ENCODE measurements at places on chromosomes 11 and 22.

GRCh38 chr22:38456272-38456835 lies 1.4 kb upstream of the KCNJ4 start:
- no peak for DNase-seq

- DNase-seq: peak; percentile 82
Measured at GRCh38 chr11:18802381-18803257, 11.0 kb upstream of the PTPN5 start.

DNA sequence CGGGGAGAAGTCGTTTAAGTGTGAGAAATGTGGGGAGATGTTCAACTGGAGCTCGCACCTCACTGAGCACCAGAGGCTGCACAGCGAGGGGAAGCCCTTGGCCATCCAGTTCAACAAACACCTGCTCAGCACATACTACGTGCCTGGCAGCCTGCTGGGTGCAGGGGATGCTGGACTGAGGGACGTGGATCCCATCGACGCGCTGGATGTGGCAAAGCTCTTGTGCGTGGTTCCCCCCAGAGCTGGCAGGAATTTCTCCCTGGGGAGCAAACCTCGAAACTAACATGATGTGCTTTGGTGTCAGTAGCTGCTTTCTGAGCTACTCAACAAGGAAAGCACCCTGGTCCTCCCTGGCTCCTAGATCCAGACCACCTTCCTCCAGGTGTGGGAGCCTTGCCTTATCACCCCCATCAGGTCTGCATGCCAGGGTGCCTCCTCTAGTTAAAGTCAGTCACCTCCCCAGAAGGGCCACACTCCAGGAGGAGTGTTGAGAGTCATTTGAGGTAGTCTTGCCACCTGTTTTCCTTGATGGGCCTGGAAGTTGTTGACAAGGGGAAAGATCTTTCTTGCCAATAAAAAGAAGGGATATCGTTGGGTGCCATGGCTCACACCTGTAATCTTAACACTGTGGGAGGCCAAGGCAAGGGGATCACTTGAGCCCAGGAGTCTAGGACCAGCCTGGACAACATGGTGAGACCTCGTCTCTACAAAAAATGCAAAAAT lies 12.9 kb downstream of the ZNF74 start:
- DNase-seq: no peak

GRCh38 chr11:70849031-70849430 lies 403.3 kb downstream of the SHANK2 start:
- no peak for DNase-seq

DNA sequence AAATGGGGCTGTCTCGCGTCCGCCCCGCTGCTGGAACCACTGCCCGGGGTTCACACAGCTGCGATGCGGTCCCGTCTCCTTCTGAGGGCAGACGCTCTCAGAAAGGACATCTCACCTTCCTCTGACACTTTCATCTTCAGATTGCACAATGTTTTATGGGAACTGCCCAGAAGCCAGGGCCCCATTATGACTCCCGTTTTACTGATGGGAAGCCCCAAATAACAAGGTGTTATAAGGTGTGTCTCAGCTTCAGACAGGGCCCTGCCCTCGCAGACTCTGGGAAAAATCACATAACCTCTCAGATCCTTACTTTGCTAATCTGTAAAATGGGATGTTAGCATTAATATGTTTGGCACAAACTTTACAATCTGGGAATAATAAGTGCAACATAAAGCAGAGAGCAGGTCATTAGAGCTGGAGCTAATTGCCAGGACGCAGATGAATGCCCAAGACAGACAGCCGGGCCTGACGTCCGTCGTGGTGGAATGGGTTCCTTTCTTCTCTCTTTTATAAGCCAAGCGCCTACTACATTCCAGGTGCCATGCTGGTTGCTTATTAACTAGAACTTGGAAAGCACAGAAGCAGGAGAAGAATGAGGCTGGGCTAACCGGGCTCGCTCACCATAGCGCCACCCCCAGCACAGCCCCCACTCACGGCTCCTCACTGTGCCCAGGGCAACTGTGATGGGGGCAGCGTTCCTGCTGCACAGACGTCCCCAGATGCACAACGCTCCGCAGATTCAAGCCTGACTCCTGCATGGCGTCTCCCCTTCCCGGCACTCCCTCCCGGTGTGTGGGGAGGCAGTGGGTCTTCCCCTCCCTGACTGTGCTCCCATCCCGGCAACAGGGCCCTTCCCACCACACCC lies 43.8 kb downstream of the TRMU start:
- no peak for DNase-seq

DNA sequence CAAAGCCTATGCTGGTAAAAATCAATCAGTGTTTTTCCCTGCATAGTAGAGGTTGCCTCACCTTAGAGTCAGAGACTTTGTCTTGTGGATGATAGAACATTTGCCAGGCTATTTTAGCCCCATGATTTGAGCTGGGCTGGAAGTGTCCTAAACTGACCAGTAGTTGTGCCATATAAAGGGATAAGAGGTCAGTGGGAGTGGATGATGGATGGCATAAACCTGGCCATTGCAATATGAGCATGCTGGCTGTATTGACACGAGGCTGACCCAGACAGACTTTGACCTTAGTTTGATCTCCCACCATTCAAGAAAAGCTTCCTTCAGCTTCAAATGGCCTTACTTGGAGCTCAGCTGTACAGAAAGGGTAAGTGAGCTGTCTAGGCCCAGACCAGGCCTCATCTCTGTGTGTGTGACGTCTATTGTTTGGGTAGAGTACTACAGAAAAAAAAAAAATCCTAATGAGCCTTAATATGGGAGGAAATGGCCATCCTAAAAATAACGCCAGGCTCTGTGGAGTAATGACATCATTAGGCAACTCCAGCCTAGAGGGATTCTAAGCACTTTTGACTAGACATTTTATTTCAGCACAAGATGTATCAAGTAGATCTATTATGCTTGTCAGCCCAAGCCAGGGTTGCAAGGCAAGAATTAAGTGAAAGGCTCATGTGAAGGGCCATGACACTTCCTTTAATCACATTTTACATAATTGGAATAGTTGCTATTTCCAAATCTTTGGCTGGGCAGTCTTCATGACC lies 51.3 kb upstream of the CADM1 start:
- DNase-seq: no peak

DNA sequence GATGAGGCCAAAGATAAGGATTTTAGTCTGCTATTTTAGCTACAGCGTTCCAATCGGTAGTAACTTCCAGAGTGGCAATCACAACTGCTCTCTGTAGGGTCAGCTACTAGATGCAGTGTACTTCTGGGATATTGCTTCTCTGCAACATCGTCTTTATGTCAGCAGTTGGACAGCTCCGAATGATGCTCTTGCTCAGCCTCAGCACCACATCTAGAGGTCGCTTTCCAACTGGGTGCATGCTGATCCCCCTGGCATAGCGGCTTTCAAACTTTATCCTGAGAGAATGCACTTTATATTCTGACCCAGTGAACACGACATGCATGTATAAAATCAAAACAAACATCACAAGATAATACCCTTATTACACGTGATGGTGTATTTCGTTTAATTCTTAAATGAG lies 219.6 kb downstream of the C11orf87 start:
- DNase-seq: no peak

GRCh38 chr11:34203377-34203871 lies 98.0 kb downstream of the NAT10 start:
- DNase-seq: no peak

DNA sequence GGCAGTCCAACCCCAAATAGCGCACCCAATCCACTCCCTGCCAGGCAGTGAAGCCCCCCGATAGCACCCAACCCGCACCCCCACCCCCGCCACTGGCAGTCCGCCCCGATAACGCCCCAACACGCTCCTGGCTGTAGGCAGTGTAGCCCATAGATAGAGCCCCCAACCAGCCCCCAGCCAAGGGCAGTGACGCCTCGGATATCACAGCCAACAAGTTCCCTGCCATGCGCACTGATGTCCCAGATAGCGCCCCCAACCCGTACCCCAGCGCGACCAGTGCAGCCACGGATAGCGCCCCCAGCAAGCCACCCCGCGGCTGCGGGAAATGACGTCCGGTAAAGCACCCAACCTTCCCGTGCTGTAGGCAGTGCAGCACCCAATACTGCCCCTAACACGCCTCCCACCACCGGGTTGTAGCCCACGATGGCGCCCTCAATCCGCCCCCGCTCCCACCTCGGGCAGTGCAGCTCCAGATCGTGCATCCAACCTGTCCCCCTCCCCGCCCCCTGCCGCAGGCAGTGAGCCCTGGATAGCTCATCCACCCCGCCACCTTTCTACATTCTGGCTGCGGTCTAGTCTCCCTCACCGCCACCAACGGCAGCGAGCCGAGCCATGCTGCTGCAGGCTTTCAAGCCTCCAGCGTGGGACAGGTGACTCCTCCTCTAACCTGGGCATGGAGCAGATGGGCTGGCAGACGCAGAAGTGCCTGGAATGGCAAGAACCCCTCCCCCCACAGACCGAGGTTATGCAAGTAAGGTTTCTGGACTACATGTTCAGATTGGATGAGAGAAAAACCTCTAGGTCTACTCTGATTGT lies 625 bp downstream of the RFPL2 start:
- no peak for DNase-seq

DNA sequence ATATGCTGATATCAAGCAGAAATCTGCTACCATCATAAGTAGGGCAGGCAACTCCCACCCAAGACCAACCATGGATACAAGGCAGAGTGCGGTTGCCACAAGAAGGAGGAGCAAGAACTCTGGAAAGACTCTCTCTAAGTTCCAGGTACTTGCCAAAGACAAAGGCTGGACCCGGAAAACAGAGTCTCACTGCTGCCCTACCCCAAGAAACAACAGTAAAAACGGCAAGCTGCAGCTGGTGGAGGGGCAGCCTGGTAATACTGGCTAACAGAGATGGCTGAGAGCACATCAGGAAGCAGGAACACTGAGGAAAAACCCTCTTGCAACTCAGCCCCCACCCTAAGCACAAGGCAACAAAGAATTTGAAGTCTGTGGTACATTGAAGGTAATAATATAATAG lies 27.7 kb upstream of the NXPE2 start:
- DNase-seq: no peak

DNA sequence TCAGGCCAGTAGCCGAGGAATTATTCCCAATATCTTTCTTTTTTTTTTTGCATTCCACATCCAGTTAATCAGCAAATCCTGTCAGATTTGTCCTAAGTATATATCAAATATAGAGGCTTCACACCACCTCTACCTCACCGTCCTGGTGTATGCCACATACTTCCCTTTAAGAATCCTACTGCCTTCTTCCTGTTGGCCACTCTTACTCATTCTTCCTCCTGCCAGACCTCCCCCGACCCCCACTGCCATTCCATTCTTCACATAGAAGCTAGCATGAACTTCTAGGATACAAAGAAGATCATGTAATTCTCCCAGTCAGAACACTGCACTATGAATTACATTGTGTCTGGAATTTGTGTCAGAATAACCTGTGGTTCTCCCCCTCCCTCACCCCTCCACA lies 89.5 kb downstream of the TRIM44 start:
- no peak for DNase-seq

GRCh38 chr11:76269247-76269646 lies 62.9 kb upstream of the WNT11 start:
- DNase-seq: no peak

DNA sequence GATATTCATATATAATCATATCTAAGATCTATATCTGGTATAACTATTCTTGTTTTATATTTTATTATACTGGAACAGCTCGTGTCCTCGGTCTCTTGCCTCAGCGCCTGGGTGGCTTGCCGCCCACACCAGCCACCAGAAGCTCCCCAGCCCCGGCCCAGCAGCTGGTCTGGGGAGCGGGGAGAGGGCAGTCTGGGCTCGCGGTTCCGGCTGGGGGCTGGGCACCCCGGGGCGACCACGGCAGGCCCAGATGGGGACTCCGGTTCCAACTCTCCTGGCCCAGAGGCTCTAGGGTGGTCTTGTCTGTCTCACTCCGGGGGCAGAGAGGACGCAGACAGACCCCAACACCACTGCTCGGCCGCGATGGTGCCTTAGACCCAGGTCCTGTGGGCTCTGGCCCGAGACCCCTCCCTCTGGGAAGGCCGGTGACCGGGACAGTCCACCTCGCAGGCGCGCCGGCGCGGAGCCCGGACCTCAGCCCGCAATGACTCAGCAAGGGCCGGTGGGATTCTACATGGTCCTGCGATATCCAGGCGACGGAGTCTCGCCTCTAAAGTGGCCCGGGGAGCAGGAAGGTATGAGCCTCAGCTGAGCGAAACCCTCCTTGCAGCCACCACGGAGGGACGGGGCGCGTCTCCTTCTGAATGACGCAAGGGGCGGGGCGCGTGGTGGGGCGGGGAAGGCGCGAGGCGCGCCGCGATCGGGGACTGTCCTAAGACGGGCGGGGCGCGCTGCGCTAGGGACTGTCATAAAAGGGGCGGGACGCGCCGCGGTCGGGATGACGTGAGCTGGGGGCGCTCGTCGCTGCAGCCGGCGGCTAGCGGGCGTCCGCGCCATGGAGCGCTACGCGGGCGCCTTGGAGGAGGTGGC lies at the start of gene DGCR6:
TSS of gene DGCR6 (plus strand) at position 781 of the 870 bp plus-strand sequence. CDS start at position 836, 55 bp downstream.
- no peak for DNase-seq

DNA sequence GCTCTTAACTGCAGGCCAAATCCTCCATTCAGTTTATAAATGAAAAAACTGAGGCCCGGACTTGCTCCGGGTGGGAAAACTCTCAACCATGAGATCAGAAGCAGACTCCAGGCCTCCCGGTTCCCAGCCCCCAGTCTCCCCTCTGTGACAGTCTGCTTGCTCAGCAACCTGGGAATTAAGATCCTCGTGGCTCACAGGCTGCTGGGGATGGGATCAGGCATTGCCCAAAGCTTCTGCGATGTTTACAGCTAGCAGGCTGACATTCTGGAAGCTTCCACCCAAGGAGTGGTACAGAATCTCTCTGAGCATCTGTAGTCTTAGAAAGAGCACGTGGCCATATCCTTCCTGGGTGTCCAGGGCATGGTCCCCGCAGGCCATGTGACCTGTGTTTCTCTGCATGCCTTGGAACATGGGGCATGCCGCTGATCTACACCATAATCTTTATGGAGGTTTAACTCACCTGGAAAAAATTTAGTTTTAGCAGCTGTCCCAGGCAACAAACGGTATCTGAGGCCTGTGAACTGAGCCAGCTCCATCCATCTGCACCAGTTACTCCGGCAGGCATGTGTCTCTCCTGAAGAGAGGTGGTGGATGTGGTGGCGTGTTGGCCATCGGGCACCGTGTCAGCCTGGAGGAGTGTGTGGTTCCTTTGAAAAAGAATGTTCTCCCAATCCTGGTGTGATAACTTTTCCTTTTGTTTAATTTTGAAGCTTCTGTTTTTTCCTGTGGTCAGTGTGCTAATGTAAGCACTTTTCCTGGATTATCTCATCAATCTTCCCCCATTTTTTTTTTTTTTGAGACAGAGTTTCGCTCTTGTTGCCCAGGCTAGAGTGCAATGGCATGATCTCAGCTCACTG lies 7.9 kb downstream of the FBLN1 start:
- DNase-seq: no peak

GRCh38 chr11:111322534-111322933 lies 24.2 kb downstream of the POU2AF3 start:
- DNase-seq: no peak

DNA sequence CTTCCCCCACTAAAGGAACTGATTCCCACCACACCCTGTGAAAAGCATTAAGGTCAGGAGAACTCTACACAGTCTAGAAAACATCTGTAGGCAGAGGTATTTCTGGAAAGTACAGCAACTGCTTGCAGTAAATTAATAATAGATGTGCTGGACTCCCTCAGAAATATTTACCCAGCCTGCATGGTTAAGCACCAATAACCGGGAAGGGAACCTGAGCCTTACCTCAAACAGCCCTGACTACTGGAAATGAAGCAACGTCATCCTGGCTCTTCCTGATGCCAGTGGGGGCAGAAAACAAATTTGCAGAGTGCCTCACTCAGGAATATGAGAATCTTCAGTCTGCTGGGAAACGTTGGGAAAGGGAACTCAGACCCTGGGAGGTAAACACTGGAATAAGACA lies 318.1 kb downstream of the TENM4 start:
- no peak for DNase-seq
